ENCODE measurements at places on chromosomes 6 and 20. TPM values are rescaled to one million over a fixed set of nuclear protein-coding genes. Genes with fewer than 3 reads are reported as not detected.

- no peaks in the 10 kb centered on the region for H3K27me3 ChIP-seq
- H3K4me1 ChIP-seq: no peaks in the 10 kb centered on the region
- H3K27ac ChIP-seq: no peak overlapping the region
- DNase-seq: no peak
- no peak overlapping the region for H3K4me3 ChIP-seq
Measured at GRCh38 chr20:11168026-11168425, 494.2 kb upstream of the JAG1 start.

DNA sequence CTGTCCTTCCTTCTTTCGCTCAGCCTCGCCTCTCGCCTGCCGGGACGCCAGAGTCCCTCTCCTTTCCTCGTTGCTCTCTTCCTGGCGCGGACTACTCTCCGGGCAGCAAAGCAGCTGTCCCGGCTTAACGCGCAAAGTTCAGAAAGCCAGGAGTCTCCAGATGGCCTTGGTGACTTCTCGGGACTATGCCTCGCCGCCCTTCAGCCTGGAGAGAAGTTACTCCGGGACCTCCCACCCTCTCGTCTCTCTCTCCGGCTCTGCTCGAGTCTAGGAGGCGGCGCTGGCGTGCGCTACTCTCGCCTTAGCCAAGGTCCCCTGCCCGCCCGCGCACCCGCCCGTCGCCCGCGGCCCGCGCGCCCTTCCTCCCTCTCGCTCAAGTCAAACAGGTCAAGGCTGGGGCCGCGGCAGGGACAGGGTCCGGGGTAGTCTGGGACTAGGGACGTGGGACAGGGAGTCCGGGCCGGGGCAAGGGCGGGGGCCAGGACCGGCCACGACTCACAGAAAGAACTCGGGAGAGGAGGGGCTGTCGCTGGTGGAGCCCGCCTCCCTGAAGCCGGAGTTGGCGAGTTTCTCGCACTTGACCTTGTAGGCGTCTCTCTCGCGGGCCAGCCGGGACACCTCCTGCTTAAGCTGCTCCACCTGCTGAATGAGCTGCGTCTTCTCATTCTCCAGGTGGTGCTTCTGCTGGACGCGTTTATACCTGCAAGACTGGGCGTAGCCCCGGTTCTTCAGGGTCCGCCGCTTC, 1.5 kb downstream of the MAFB start:
- H3K36me3 ChIP-seq: no peaks in the 10 kb centered on the region
- H3K4me1 ChIP-seq: no peaks in the 10 kb centered on the region
- H3K27ac ChIP-seq: no peak overlapping the region
- H3K4me3 ChIP-seq: no peak overlapping the region
- peaks cover 58% of the 10 kb centered on the region for H3K27me3 ChIP-seq
- no peak for DNase-seq

DNA sequence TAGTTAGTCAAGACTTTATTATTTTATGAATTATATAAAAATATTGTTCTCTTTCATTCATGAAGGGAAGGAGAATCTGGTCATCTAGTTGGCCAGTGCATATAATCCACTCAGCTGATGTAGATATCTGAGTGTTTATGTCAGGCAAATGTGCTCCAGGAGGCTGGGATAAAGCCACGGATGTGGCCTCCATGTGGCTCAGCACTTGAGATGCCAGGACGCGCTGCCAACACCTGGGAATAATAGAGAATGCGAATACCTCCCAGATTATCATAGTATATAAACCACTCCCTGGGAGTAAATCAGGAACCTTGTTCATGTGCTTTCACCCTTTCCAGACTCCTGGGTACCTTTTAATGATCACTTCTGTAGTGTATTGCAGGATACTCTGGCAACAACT, 1006.0 kb downstream of the KIF16B start:
- no peaks in the 10 kb centered on the region for H3K36me3 ChIP-seq
- no peak overlapping the region for H3K27ac ChIP-seq
- no peak overlapping the region for H3K4me3 ChIP-seq
- H3K4me1 ChIP-seq: no peaks in the 10 kb centered on the region
- H3K27me3 ChIP-seq: no peaks in the 10 kb centered on the region

Gene CLIC5
- polyA plus RNA-seq: not detected

GRCh38 chr6:168051648-168052047, 27.4 kb downstream of the FRMD1 start:
- H3K27ac ChIP-seq: no peak overlapping the region
- H3K4me3 ChIP-seq: no peak overlapping the region
- peaks cover 93% of the 10 kb centered on the region for H3K27me3 ChIP-seq
- H3K36me3 ChIP-seq: no peaks in the 10 kb centered on the region

Gene MPIG6B
- polyA plus RNA-seq: 1.2 TPM

Gene PPP1R14C
- 11.7 TPM for polyA plus RNA-seq

Gene PRR18
- polyA plus RNA-seq: not detected

GRCh38 chr6:34390531-34391472, 1.7 kb downstream of the NUDT3 start:
- peaks cover 14% of the 10 kb centered on the region for H3K36me3 ChIP-seq
- peaks cover 21% of the 10 kb centered on the region for H3K4me1 ChIP-seq
- peak; percentile 64 for DNase-seq
- peak overlapping the region; percentile 96 for H3K27ac ChIP-seq
- peak overlapping the region; percentile 91 for H3K4me3 ChIP-seq

Gene LY6G6F
- 1.1 TPM for polyA plus RNA-seq

GRCh38 chr6:20331625-20332024, 70.1 kb upstream of the E2F3 start:
- H3K4me1 ChIP-seq: peaks cover 15% of the 10 kb centered on the region
- no peaks in the 10 kb centered on the region for H3K27me3 ChIP-seq
- no peak for DNase-seq
- no peak overlapping the region for H3K27ac ChIP-seq

GRCh38 chr6:131972741-131973140, 21.6 kb upstream of the CCN2 start:
- H3K36me3 ChIP-seq: no peaks in the 10 kb centered on the region
- H3K4me1 ChIP-seq: no peaks in the 10 kb centered on the region
- H3K4me3 ChIP-seq: no peak overlapping the region
- no peak for DNase-seq

GRCh38 chr20:35600176-35600992, 15.2 kb upstream of the SPAG4 start:
- no peak overlapping the region for H3K27ac ChIP-seq
- H3K27me3 ChIP-seq: peaks cover 32% of the 10 kb centered on the region
- DNase-seq: peak; percentile 8
- H3K36me3 ChIP-seq: no peaks in the 10 kb centered on the region

- H3K36me3 ChIP-seq: no peaks in the 10 kb centered on the region
- no peak for DNase-seq
- no peak overlapping the region for H3K4me3 ChIP-seq
- peaks cover 6% of the 10 kb centered on the region for H3K27me3 ChIP-seq
- H3K4me1 ChIP-seq: peaks cover 8% of the 10 kb centered on the region
Measured at GRCh38 chr20:2698186-2698817, 5.7 kb downstream of the EBF4 start.

Gene MUC21
- polyA plus RNA-seq: not detected

- no peak overlapping the region for H3K4me3 ChIP-seq
- H3K36me3 ChIP-seq: no peaks in the 10 kb centered on the region
- DNase-seq: no peak
- H3K27me3 ChIP-seq: peaks cover 8% of the 10 kb centered on the region
Measured at GRCh38 chr6:45679631-45680030, 301.9 kb upstream of the SUPT3H start.

DNA sequence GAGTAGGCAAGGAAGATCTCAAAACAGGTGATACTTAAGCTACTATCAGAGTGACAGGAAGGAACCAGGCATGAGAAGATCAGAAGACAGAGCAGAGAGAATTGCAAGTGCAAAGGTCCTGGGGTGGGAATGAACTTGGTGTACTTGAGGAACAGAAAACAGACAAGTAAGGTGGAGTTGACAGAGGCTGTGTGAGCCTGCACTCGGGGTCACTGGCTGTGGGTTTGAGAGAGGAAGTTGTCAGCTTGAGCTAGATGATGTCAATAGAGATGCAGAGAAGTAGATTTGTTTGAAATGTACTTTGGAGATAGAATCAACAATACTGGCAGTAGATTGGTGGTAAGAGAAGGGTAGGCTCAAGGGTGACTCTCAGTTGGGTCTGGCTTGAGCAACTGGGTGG, 209.5 kb downstream of the CLIC5 start:
- H3K27ac ChIP-seq: no peak overlapping the region
- H3K4me3 ChIP-seq: no peak overlapping the region
- H3K27me3 ChIP-seq: 0 out of 3 replicates have a peak, but pooled peaks cover 2% of the 10 kb centered on the region
- no peak for DNase-seq

Gene TFAP2B
- not detected for polyA plus RNA-seq

Gene ANGPT4
- polyA plus RNA-seq: not detected

DNA sequence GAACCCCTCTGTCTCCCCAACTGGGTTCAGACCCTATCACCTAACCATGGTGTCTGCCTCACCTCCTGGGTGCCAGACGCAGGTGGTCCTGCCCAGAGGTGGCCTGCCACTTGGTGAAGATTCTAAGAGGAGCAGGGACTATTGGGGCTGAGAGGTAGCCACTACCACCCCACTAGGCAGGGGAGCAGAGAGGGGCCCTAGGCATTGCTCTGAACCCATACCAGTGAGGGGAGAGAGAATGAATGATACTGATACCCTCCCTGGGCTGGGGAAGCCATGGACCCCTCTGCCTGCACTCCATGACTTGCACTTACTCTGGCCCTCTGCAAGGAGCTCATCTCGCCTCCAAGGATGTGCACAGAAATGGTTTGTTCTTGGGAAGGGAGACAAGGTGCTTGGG, 31.7 kb upstream of the SPDEF start:
- no peaks in the 10 kb centered on the region for H3K27me3 ChIP-seq
- no peak overlapping the region for H3K4me3 ChIP-seq
- no peak overlapping the region for H3K27ac ChIP-seq
- DNase-seq: no peak
- no peaks in the 10 kb centered on the region for H3K4me1 ChIP-seq

- H3K36me3 ChIP-seq: no peaks in the 10 kb centered on the region
- no peaks in the 10 kb centered on the region for H3K4me1 ChIP-seq
- H3K4me3 ChIP-seq: no peak overlapping the region
- no peak overlapping the region for H3K27ac ChIP-seq
- no peak for DNase-seq
Measured at GRCh38 chr6:25913741-25914140, 16.8 kb downstream of the SLC17A2 start.

DNA sequence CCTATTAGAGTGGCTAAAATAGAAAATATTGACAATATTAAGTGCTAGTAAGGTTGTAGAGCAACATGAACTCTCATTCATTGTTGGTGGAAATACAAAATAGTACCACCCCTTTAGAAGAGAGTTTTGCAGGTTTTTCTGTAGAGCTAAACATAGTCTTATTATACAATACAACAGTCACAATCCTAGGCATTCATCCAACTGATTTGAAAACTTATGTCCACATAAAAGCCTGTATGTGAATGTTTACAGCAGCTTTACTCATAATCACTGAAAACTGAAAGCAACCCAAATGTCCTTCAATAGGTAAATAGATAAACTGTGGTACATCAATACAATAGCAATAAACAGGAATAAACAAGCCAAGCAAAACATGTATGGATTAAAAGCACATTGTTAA, 162.6 kb upstream of the PRND start:
- H3K27ac ChIP-seq: no peak overlapping the region
- H3K36me3 ChIP-seq: no peaks in the 10 kb centered on the region
- DNase-seq: no peak
- H3K27me3 ChIP-seq: no peaks in the 10 kb centered on the region
- H3K4me3 ChIP-seq: no peak overlapping the region

DNA sequence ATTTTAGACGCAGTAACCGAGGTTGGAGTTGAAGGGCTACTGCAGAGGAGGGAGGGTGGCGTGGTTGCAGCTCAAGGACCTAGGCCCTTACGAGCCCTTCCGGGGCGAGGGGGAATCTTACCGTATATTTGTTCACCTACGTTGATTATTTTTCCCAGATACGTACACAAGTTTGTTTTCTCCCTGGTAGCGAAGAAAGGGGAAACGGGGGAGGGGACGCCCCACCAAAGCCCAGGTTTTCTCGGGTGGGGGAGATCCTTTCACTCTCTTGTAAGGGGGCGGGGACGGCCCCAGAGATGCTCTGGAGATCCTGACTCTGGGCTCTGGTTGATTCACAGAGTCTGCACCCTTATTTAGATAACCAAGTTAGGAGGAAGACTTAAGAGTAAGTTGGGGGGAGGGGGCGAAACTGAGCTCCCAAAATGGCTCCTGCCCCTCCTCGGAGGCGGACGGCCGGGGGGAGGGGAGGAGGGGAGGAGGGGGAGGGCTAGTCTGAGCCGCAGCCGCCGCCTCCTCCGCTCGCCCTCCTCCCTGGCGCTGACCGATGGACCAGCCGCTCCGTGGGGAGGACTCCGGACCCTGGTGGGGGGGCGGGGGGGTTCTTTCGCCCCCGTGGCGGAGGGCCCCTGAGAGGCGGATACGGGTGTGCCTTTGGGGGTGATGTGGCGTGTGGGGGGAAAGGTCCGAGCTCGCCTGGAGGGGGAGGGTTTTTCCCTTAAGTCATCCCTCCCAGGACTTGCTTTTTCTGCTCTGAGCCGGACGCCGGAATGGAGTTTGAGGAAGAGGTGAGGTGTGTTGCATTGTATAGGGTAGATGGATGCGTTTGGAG, 2.2 kb downstream of the BRD2 start:
- peak; percentile 85 for DNase-seq
- no peaks in the 10 kb centered on the region for H3K27me3 ChIP-seq
- H3K27ac ChIP-seq: peak overlapping the region; percentile 99
- H3K36me3 ChIP-seq: peaks cover 41% of the 10 kb centered on the region
- peak overlapping the region; percentile 70 for H3K4me3 ChIP-seq
- H3K4me1 ChIP-seq: peaks cover 25% of the 10 kb centered on the region

Gene BACH2
- polyA plus RNA-seq: 0.61 TPM

DNA sequence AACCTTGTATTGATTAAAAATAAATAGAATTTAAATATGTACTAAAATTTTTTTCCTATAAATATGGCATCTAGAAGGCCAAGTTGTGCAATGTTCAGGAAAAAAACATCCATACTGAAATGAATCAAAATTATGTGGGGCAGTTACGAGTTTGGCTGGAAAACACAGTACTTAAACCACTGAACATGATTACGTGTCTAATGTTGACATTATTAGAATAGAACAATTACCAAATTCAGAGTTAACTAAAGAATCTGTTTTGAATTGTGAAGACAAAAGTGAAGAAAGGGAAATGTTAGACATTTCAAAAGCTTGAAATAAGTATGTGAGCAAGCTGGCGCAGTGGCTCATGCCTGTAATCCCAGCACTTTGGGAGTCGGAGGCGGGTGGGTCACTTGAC, 57.2 kb downstream of the KLHL31 start:
- no peaks in the 10 kb centered on the region for H3K4me1 ChIP-seq
- no peaks in the 10 kb centered on the region for H3K36me3 ChIP-seq
- DNase-seq: no peak
- H3K27me3 ChIP-seq: no peaks in the 10 kb centered on the region

Gene PDYN
- not detected for polyA plus RNA-seq

All from K562 (cell line).